ENCODE measurements at places on chromosomes 16 and 17.
A peak's percentile ranks its signal among the peaks of the same experiment; 100 is the strongest.

DNA sequence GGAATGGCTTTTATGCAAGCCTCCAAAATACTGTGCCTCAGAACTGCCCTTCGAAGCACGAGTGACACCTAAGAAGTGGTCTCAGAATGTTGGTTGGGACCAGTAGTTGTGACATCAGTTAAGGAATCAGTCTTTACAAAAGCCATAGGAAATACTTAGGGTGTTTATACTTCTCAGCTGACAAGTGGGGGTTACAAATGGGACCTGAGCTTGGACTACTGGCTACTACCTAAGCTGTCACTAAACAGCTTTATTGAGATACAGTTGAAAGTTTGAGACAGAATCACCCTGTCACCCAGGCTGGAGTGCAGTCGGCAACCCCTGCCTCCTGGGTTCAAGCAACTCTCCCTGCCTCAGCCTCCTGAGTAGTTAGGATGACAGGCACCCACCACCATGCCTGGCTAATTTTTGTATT, 5.0 kb downstream of the RPL19 start:
- no peak for DNase-seq

DNA sequence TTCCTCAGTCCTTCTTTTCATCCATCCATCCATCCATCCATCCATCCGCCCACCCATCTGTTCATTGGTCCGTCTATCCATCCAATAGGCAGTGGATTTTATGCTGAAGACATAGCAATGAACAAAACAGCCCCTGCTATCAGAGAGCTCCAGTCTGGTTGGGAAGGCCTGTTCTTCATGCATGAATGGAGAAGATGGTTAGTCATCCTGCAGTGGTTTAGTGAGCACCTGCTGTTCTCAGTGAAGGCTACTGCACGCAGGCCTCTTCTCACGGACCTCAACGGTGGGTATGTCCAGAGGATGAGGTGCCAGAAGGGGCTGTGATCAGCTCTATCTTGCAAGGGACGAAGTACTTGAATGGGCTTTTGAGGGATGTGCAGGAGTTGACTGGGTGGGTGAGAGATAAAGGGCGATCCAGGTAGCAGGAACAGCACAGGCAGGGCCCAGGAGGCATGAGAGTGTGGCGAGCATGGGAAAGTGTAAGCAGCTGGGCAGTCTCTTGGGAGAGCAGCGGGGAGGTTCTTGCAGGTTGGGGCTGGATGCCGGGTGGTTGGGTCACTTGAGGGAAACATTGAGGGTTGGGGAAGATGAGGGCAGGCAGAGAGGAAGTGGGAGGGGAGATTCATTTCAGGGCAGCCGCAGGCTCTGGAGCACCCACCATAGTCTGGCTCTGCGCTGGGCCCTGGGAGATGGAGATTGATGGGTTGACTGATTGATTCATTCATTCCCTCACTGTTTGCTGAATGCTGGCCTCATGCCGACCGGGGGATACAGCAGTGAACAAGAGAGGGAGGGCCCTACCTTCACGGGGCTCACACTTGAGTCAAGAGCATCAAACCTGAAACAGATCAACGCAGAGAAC, 115.0 kb upstream of the CIBAR2 start:
- DNase-seq, result no peak

- DNase-seq, result peak; percentile 8
Observed at GRCh38 chr17:10155371-10156076, 42.9 kb downstream of the GAS7 start.

DNA sequence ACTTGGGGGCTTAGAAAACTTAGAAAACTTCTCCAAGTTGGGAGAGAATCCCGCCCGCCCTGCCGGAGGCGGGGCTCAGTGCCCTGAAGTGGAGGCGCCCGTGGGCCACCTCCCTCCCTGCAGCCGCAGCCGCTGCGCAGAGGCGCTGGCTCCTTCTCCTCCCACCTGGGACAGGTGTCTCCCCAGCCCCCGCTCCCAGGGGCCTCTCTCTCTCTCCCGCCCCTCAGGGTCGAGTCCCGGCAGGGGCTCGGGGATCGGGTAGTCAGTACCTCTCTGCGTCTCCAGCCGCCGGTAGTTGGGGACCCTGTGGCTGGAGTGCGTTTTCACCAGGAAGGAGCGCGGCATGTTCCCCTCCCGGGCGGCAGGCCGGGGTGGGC, 257 bp downstream of the SNAI3 start:
- no peak for DNase-seq

DNA sequence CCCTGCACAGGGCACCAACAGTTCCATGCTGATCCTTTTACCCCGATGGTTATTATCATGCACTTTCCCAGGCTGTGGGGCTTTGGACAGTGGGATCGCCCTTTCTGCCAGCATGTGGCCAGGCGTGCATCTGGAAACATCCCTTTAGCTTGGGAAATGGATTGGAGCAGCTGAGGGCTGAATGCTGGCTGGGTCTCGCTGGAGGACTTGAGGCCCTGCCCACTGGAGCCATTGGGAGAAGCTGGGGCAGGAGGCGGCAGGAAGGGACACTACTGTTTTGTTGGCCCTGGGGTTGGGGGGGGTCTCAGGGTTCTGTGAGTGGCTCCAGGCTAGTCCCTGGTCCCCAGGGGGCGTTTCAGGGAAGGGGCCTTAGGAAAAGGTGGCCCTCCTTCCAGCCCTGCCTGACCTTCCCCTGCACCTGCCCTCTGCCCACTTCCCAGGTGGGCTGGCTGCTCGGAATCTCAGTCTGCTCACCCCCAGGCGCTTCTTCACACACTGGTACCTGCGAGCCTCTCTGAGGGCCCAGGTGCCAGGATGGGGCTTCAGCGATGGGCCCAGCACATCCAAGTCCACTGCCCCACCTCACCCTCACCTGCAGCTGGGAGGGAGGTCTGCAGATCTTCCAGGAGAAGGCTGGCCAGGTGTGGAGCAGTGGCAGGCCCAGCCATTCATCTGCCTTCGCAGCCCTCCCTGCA, 1.6 kb upstream of the ADGRG3 start:
- peak; percentile 36 for DNase-seq

- DNase-seq, result no peak
Observed at GRCh38 chr17:55710829-55711496, 11.7 kb downstream of the TMEM100 start.

- no peak for DNase-seq
Observed at GRCh38 chr17:7929158-7930023, at the start of gene KCNAB3. Gene KCNAB3, minus strand, starts transcription at chr17:7929856. Its CDS starts 421 bp downstream, at chr17:7929435.
